ENCODE measurements at places on chromosomes 5 and 9. TPM values are rescaled to one million over a fixed set of nuclear protein-coding genes. Genes with fewer than 3 reads are reported as not detected.

FSTL4 gene
- 10.1 TPM for total RNA-seq

NDUFA8 gene
- 60.7 TPM for total RNA-seq

DNA sequence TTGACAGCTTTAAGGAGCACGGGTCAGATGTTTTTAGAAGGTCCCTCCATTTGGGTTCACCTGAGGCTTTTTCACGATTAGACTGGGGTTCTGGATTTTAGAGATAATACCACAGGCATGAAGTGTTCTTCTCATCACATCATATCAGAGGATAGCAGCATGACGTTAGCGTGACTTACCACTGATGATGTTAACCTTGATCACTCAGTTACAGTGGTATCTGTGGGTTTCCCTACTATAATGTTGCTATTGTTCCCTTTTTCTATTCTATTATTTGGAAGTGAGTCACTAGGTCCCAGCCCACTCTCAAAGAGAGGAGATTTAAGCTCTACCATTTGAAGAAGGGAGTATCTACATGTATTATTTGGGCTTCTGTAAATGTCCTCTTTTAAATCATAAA is 300.0 kb downstream of the MAST4 start:
- DNase-seq, result no peak

DNA sequence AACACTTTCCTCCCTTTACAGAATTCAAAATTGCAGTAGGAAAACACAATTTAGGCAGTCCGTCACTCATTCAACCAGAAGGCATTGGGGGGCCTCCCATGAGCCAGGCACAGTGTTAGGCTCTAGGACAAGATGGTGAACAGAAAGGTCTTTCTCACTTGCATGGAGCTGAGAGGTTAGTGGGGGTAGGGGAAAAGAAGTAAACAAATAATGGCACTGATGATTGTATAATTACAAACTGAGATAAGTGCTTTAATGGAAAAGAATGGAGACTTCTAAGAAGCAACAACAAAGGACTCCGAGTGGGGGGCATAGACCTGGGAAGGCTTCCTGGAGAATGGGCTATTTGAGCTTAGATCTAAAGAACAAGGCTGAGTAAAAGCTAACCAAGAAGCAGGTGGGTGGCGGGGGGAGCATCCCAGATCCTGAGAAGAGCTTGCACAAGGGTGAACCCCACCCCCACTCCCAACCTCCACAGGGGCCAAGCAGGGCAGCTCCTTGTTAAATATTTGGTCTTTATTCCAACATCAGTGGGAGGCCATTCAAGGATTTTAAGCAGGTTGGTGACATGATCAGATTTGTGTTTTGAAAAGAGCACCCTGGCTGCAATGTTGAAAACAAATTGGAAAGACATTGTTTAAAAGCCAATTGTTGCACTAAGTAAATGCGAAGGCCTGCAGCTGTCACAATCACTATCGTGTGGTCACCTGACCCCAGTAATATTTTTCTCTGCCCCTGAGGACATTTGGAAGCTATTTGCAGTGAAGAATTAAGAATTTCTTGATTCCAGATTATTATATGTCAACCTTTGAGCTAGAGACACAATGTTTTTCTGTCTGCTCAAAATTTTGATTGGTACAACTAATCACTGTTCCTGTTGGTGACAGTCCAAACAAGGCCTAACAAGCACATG is 73.9 kb upstream of the EFNA5 start:
- no peak for DNase-seq

DNA sequence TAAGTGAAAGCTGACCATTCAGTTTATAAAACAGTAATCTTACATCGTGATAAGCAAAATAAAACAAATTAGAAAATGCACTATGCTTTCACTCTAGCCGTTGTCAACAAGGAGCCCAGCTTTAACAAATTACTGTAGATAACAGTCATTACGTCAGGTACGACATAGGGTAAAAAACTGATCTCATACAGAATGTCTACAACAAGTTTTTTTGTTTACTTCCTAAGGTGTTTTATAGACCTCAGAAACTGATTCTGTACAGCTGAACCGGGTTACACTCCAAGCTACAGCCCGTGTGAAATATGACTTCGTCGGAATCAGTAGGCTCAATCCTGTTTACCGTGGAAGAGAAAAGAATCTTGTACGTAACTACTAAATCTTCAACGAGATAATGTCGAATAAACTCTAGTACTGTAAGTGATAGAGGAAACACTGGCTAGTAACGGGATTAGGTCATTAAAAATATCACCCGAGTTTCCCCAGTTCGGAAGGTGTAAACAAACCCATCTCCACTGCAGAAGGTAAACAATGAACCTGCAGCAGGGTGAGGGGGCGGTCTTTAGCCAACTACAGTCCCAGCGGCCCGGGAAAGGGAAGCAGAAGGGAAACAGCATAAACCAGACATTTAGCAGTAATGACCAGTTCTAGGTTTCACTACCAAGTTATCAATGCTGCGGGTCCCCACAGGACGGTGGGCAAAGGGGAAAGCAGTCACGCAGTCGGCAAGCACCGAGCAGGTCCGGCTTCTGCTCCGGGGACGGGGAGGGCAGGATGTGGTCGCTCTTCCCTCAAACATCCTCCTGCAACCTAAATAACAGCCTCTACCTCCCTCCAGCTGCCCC is 1.1 kb downstream of the RICTOR start:
- DNase-seq, result peak; percentile 39

GRCh38 chr9:129584136-129584535 is 36.8 kb downstream of the C9orf50 start:
- peak; percentile 70 for DNase-seq

DNA sequence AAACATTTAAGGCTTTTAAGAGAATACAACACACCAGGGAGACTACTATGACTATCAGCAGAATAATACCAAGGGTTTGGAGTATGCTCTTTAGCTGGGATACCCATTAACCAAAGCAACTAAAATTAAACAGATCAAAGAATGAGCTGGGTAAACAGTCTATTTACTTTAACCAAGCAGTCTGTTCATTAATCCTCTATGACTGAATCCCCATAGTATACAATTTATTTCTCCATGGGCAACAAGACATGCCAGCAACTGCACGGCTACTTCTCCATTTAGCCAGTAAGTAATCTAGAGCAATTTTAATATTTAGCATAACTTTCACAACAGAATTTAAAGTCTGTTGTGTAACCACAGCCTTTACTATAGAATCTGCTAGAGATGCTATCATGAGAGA is 77.6 kb downstream of the CDO1 start:
- no peak for DNase-seq

Measured in prostate gland (tissue), 2 donors.